ENCODE measurements at places on chromosomes 3 and 15.
A peak's percentile ranks its signal among the peaks of the same experiment; 100 is the strongest.

- DNase-seq, result peak; percentile 71
Measured at GRCh38 chr3:136818769-136819391, at the start of gene SLC35G2. TSS of gene SLC35G2 (plus strand) at chr3:136819126. CDS start at chr3:136854461, 35,335 bp downstream.

DNA sequence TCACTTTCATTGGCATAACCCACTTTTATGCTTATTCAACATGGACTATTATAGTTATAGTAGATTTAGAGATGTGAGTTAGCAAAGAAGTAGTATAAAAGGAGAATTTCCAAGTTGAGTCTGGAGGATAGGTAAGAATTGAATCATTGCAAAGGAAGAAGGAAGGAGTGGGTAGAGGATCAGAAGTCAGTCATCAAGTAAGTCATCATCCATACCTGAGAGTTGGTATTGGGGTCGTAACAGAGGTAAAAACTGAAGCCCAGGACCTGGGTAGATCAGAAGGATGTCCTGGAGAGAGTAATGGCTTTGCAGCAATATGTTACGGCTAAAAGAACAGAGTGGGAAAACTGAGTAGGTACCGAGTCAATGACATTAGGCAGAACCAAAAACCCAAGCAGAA lies 265.7 kb downstream of the SUCLG2 start:
- DNase-seq, result no peak

GRCh38 chr3:109265295-109265694 lies 51.0 kb downstream of the DPPA2 start:
- DNase-seq, result no peak

DNA sequence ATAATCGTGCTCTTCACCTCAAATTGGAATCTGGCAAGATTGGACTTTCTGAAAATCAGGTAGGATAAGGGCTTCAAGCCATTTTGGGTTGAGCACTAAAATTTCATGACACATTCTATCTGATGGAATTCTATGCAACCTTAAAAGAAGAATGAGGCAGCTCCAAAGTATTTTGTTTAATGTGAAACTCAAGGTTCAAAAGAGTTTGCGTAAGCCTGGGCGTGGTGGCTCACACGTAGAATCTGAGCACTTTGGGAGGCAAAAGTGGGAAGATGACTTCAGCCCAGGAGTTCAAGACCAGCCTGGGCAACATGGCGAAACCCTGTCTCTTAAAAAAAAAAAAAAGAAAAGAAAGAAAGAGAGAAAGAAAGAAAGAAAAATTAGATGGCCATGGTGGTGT lies 3.6 kb upstream of the PLA1A start:
- DNase-seq, result no peak

DNA sequence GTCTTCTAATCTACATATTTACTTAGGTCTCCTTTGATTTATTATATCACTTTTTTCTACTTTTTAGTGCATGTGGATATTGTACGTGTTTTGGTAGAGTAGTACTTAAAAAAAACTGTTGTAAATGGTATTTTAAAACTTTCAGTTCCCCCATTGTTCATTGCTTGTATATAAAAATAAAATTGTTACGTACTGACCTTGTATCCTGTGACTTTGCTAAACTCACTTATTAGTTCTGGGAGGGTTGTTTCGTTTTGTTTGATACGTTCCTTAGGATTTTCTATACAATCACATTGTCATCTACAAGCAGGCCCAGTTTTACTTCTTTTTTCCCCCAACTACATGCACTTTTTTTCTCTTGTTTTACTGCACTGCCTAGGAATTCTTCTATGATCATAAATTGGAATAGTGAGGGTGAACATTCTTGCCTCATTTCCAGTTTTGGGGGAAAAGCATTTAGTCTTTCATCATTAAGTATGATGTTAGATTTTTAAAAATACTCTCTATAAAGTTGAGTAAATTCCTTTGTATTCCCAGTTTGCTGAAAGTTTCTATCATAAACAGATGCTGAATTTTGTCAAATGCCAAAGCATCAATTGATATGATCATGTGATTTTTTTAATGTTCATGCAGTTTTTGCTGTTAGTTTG lies 33.5 kb upstream of the ACKR4 start:
- DNase-seq, result no peak

DNA sequence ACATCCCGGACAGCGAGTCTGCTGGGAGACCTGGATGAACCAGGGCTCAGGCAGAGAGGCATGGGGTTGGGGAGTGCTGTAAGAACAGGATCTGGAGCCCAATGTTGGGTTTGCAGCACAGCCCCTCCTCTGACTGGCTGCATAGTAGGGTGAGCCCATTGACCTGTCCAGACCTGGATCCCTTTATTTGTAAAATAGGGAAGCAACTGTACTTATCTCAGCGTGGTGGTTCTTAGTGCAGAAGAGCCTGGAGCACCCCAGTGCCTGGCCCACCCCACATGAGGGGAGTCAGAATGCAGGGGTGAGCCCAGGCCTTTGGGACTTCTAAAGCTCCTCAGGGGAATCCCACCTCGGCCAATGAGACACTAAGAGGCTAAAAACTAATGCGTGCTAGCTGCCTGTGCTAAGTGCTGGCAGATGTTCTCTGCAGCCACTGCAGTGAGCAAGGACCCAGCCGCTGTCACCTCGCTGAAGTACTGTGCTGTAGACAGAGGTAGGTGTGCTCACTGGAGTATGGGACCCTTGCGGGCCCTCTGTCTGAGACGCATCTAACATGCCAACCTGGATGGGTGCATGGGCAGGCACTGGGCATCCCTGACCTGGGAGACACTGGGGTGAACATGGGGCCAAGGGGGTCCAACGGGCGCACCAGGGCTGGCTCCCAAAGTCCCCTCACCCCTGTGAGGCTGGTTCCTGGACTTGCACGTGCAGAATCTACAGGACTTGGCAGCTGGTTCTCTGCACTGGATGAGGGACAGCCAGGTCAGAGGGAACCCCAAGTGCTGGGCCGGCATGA lies 95.6 kb downstream of the ATP10A start:
- DNase-seq, result no peak

- DNase-seq, result no peak
Measured at GRCh38 chr3:87361956-87362355, 85.6 kb upstream of the POU1F1 start.

- DNase-seq, result peak; percentile 73
Measured at GRCh38 chr3:124770336-124771082, 40.3 kb downstream of the UMPS start.

GRCh38 chr15:64753480-64754185 lies 21.8 kb downstream of the RBPMS2 start:
- DNase-seq, result no peak

DNA sequence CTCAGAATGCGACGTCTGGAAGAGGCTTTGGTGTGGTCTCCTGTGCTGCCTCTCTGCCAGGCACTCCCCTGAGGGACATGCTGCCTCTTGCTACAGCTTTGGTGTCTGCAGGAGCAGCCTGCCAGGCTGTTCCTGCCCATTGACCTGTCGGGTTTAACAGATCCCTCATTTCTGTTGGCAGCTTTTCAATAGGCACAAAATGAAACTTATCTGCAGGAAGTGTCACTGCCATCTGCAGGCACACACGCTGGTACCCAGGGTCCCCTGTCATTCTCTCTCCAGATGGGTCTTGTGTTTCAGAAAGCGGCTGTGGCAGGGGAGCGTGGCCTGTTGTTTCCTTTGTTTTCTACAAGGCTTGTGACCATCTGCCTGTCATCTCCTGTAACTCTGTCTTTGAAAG lies 328.3 kb upstream of the CHRM5 start:
- no peak for DNase-seq

DNA sequence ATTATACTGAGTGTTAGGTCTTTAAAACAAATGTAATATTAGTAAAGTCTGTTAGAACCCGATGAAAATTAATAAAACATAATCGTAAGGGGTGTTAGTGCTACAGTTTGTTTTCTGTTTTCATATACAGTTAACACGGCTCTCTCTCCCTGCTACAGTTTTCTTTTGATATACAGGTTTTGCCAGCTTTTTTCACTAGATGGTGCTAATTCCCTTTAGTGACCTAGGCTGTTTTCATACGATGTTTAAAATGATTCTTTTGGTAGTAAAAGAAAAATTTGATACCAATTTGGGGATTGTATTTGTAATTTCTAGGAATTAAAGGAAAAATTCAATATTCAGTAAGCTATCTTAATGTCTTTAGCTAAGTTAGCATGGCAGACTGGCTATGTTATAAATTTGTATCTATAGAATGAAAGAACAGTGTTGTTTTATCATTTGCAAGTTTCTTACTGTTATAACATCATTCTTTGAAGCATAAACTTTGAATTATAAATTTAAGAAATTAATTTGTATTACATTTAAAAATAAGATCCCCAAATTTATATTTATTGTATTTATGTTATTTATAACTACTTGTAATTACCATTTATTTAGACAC lies 11.5 kb downstream of the APH1B start:
- DNase-seq, result no peak

DNA sequence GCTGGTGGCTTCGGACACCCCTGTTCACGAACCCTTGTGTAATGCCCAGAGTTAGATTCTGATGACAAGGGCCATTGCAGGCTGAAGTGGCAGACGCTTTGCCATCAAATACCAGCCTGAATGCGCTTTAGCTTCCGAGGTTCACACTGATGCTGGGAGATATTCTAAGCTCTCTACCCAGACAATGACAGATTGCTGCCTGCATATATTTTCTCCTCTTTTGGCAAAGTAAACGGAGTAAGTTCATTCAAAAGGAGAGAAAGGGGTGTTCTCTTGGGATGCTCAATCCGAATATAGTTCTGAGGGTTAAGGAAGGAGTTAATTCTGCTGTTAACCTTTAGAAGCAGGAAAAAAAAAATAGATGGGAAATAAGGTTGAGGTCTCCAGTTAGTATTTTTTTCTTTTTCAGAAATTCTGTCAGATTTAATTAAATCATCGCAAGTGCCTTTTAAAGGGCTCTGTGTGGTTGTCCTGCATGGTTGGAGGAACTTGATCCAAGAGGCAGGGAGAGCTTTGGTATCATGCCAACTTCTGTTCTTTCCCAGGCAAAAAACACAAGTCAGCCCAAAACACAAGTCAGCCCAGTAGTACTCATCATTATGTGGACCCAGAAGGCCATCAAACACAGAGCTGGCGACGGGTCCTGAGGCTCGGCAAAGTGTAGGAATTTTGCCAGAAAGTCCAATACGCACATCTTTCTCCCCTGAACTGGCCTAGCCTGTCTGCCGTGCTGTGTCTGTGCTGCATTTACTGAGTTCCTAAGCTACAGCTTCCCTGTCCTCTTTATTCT lies 70.9 kb upstream of the ST8SIA2 start:
- DNase-seq, result no peak

DNA sequence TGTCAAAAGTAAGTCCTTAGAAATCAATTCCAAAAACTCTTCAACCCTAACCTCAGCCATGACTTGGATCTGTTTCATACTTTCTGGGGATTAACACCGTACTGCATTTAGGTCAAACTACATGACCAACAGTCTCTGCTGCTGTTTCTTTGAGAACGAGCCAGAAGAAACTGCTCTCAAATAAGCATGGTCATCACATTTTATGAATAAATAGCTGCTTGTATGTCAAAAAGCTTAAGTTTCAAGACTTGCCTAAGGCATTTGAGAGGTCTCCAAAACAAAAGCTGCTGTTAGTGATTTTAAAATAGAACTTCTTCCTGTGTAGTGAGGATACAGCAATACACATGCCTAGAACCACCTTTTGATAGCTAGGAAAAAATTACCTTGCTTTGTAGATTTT lies 166.3 kb upstream of the CHRM5 start:
- DNase-seq, result no peak

GRCh38 chr3:49724586-49724985 lies 835 bp upstream of the GMPPB start:
- DNase-seq, result peak; percentile 43

Measured in left cardiac atrium (tissue), 4 donors.